ENCODE measurements at places on chromosomes 1 and 21. TPM values are rescaled to one million over a fixed set of nuclear protein-coding genes. Genes with fewer than 3 reads are reported as not detected.

GRCh38 chr1:154493276-154493675 lies 8.7 kb upstream of the TDRD10 start:
- DNase-seq, result no peak

GRCh38 chr1:203038891-203039608 lies 12.8 kb downstream of the PPFIA4 start:
- DNase-seq, result peak; percentile 64

DNA sequence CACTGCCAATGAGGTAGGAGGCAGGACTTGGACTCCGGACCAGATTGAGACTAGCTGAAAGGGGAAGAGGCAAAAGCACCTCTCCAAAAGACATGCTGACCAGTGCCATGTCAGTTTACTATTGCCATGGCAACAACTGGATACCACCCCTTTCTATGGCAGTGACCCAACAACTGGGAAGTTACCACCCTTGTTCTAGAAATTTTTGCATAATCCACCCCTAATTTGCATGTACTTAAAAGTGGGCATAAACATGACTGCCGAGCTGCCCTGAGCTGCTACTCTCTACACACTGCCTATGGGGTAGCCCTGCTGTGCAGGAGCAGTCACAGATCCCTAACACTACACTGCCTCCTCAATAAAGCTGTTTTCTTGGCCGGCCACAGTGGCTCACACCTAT lies 19.0 kb upstream of the SLC6A9 start:
- no peak for DNase-seq

- no peak for DNase-seq
Measured at GRCh38 chr1:22359427-22359826, 92.2 kb upstream of the ZBTB40 start.

DNA sequence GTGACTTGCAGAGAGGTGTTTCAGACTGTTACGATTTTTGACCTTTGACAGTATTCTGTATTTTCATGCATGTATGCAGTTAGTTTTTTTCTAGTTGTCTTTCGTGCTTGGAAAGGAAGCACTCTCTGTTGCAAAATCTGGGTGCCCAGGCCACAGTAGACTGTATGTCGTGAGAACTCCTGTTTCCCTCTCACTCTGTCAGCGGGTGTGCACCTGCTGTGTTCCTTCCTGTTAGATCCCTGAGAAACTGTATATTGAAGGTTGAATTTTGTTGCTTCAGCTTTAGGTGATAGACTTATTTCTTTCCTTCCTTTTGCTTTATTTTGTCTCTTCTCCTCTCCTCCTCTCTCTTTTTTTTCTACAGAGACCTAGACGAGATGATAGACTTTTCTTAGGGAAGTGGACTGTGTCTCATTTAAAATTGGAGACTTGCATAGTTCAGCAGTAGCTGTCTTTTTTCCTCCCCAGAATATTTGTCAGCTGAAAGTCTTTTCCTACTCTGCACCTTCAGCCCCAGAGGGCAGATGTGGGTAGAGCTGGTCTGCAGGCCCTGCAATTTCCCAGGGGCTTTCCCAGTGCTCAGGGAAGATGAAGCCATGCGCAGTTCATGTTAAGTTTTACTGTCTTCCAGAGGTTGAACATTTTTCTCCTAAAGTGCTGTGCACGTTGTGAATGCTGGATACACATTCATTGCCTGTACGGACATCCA lies 1.4 kb downstream of the TRAPPC10 start:
- peak; percentile 82 for DNase-seq

DNA sequence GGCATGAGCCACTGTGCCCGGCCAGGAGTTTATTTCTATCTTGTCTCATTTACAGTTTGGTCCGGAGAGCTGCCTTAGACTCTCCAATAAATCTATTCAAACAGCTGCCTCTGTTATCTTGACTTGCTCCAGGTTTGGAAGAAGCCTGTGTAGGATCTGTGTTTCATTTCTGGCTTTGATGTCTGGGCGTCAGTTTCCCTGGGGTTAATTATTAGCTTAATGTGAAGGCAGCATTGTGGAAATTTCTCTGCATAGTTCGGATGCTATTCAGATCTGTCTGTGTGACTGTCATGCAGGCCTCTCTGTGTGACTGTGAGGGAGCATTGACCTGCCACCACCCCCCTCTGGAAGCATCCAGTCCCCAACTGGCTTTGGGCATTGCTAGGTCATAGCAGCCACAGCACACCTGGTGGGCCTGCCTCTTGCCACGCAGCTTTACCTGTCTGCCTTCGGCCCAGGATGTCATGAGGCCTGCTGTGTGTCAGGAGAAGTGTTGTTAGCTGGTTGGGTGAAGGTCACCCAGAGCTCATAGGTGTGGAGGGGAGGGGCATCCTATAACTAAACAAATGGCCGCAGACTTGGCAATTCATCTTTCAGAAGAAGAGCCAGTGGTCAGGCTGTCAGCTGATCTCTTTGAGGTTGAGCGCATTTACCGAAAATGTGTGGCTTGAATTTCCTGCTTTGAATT lies 9.8 kb downstream of the IFNGR2 start:
- DNase-seq, result no peak

DNA sequence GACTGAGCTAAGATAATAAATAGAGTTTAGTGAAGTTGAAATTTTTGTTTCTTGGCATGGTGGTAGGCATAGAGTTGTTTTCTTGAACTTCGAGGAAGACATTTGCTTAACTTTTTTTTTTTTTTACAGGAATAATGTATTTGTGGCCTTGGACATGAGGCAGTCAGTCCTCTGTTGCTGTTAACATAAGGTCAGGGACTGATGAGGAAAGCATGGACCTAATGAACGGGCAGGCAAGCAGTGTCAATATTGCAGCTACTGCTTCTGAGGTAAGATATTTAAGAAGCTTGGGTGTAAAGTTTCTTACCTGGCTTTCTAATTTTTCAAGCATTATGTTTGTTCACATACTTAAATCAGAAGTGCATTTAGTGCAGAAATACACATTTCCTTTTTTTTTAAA lies 51.5 kb downstream of the RALGPS2 start:
- no peak for DNase-seq

DNA sequence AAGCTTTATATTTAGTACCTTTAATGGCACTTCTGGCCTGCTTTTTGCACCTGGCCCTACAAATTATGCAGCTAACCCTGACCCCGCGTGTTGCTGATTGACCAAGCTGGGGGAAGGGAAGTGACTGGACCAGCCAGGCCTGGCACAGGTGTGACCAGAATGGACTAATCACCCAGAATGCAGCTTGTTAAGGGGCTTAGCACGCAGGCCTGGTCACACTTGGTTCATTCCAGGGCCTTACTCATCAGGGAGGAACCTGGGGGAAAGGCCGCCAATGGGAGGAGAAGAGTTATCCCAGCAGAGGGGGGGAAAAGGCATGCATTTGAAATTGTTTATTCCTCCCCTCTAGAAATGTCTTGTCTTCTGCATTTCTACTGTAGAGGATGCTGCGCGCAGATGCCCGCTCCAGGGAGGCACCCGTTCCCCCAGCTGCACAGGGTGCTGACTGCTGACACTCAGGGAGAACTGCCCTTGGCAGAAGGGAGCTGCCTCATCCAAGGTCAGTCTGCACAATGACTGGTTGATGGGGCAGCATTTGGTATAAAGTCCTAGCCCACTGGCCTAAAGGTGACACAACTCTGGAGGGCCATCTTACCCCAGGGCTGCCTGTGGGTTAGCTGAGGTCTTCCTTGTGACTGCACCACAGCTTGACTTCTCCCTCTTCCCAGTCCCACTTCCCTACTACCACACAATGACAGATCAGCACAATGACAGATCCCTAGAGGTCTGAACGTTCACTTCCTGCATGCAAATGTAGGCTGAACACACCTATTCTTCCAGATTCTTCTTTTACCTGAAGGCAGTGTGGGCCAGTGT lies 29.0 kb downstream of the DHCR24 start:
- no peak for DNase-seq

- DNase-seq, result no peak
Measured at GRCh38 chr21:46287541-46287940, 1.4 kb downstream of the YBEY start.

GRCh38 chr1:229268505-229268904 lies 2.4 kb upstream of the RAB4A start:
- no peak for DNase-seq

- no peak for DNase-seq
Measured at GRCh38 chr1:224675590-224675989, 59.5 kb downstream of the CNIH3 start.

DNA sequence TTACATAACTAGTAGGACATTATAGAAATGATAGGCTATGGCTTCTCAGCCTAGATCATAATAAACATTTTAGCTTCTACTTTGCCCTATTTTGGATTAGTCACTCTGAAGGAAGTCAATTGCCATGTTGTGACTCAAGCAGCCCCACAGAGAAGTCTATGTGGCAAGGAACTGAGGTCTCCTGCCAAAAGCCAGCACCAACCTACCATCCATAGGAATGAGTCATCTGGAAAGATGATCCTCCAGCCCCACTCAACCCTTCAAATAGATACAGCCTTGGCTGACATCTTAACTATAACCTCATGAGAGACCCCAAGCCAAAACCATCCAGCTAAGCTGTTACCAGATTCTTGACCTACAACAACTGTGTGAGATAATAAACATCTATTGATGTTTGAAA lies 76.3 kb upstream of the BEND5 start:
- DNase-seq, result no peak

- DNase-seq, result no peak
Measured at GRCh38 chr1:179910934-179911333, 28.8 kb downstream of the TOR1AIP1 start.

GRCh38 chr1:9069326-9070100 lies at the start of gene SLC2A5:
TSS of gene SLC2A5 (minus strand) at chr1:9069635. CDS start at chr1:9069536, 99 bp downstream.
- DNase-seq, result no peak

DNA sequence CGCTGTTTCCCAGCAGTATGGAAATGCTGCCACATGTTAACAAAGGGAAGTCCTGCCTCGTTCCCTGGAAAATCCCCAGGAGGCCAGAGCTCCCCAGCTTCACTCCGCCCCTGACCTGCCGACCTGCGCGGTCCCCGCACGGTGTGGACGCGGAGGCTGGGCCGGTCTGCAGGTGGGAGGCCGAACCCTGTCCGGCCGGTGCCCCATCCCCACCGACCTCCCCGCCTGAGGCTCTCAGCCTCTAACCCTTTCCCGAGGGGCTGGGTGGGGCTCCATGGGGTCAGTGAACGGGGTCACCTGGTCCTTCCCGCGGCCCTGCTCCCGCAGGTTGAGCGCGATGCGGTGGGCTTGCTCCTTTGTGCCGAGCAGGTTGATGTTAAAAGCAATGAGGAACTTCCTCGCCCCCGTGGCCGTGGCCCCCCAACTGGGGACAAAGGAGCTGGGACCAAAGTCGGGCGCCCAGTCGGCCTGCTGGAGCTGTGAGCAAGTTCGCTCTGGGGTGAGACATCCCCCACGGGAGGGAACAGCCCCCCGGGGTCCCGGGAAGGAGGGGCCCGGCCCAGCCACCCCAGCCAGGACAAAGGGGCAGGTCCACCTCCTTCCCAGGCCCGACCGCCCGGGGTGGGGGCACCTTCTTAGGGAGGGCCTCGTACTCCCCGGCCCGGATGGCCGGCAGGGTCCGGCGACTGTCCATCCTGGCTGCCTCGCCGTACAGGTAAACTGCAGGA lies 4.0 kb downstream of the FTCD start:
- peak; percentile 59 for DNase-seq

GRCh38 chr21:41593760-41594138 lies 85.8 kb upstream of the TMPRSS2 start:
- DNase-seq, result no peak

DNA sequence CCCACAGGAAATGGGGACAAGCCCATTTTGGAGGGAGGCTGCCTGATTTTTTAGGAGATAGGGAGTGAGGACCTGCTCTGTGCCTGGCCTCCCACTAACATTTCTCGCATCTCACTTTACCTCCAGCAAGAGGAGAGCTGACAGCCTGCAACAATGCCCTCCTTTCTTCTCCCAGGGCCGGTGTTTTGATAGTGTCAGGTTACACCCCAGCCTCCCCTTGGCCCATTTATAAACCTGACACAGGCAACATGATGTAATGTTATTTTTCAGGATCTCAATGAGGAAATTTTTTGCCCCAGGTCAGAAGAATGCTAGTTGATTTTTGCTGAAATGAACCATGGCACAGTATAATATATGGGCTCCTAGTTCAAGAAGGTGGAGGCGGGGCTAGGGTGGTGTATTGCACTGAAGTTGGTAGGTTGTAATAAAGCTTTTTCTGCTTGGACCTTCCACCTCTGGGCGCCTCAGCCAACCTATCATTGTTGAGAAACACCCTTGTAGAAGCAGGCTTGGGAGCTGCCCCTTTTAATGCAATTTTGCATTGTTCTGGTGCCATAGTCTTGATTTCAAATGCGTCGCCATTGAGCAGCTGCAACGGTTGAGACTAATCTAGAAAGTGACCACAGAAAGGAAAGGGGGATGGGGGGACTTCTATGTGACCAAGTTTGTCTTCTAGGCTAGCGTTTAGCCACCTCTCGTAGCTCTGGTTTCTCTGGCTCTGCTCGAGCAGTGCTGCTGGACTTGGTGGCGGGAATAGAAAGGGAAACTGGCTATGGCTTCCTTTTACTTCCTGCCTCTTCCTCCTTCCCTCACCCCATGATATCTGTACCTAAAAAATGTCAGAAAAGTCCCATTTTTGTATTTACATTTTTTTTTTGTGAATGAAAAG lies 53.0 kb downstream of the PBX1 start:
- no peak for DNase-seq

GRCh38 chr1:185360714-185361113 lies 43.7 kb upstream of the IVNS1ABP start:
- DNase-seq, result no peak

GRCh38 chr1:180974236-180974635 lies 48.4 kb downstream of the STX6 start:
- no peak for DNase-seq

- no peak for DNase-seq
Measured at GRCh38 chr1:21184276-21184675, 7.6 kb upstream of the EIF4G3 start.

The FMO2 gene
- total RNA-seq, result not detected

The PSEN2 gene
- total RNA-seq, result 21.8 TPM

The PLA2G2A gene
- total RNA-seq, result not detected

The TMCC2 gene
- 28.8 TPM for total RNA-seq

The TEDDM1 gene
- total RNA-seq, result not detected

The PTCH2 gene
- total RNA-seq, result 1.9 TPM

The MROH7 gene
- 0.84 TPM for total RNA-seq

The C1orf53 gene
- total RNA-seq, result not detected

The KRTAP19-3 gene
- not detected for total RNA-seq

Measured in natural killer cell treated with Interleukin-12 subunit alpha and Interleukin-12 subunit beta and Interleukin-15 and Interleukin-18, amount 100 ng/mL, for 72 hours (primary cell).